Mammary epithelial cell (primary cell): ENCODE measurements at places on chromosomes 11 and 22. TPM values are rescaled to one million over a fixed set of nuclear protein-coding genes. Genes with fewer than 3 reads are reported as not detected.
A peak's percentile ranks its signal among the peaks of the same experiment; 100 is the strongest.

OR2D2 gene
- total RNA-seq, result 1.7 TPM

TRIM29 gene
- 204 and 256 TPM in 2 replicates for total RNA-seq

MEI1 gene
- not detected in 2 replicates for total RNA-seq

- no peak for DNase-seq
Measured at GRCh38 chr11:17764446-17765218, 30.1 kb downstream of the KCNC1 start.

GRCh38 chr11:1033016-1033798, 3.3 kb downstream of the MUC6 start:
- no peak for DNase-seq

DNA sequence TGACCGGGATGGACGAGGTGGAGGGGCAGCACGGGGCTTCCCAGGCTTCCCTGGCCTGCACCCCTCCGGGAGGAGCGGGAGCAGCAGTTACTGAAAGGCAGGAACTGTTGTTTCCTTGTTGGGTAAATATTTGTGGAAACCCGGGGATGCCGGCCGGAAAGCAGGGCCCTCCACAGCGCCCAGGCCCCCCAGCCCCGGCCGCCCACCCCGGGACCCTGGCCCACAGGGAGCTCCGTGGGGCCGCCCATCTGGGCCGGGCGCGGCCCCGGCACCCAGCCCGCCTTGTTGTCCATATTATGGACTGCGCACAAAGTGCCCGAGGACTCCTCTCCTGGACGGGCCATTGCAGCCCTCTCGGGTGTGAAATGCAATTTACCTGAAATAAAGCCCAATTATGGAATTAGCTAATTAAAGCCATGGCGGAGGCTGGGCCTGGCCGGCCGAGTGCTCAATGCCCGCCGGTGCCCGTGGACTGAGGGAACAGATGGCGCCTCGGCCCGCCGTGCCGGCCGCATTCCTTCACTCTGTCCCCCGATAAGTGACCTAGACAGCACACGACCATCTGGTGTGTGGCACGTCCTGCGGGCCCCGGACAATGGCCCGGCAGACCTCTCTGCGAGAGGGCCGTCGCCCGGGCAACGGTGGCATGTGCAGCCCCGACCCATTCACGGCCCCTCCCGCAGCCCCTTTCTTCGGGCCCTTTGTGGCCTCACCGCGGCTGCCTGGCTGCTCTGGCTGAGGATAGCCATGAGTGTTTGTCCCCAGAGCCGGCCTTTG, 35.4 kb downstream of the CDKN1C start:
- no peak for DNase-seq

GRCh38 chr11:95991101-95991500, 67.2 kb upstream of the MTMR2 start:
- peak; percentile 35 for DNase-seq

DNA sequence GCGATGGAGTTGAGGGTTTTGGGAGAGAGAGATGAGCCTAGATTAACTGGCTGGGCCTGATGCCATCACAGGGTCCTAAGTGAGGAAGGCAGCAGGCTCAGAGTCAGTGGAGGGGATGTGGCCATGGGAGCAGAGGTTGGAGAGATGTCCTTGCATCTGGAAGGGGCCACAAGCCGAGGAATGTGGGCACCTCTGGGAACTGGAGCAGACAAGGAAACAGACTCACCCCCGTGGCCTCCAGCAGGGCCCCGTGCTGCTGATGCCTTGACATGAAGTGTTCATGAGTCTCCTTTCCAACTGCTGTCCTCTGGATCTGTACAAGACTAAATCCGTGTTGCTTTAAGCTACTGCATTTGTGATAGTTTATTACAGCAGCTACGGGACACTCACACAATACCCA, 49.2 kb downstream of the SHISAL1 start:
- DNase-seq, result no peak

DNA sequence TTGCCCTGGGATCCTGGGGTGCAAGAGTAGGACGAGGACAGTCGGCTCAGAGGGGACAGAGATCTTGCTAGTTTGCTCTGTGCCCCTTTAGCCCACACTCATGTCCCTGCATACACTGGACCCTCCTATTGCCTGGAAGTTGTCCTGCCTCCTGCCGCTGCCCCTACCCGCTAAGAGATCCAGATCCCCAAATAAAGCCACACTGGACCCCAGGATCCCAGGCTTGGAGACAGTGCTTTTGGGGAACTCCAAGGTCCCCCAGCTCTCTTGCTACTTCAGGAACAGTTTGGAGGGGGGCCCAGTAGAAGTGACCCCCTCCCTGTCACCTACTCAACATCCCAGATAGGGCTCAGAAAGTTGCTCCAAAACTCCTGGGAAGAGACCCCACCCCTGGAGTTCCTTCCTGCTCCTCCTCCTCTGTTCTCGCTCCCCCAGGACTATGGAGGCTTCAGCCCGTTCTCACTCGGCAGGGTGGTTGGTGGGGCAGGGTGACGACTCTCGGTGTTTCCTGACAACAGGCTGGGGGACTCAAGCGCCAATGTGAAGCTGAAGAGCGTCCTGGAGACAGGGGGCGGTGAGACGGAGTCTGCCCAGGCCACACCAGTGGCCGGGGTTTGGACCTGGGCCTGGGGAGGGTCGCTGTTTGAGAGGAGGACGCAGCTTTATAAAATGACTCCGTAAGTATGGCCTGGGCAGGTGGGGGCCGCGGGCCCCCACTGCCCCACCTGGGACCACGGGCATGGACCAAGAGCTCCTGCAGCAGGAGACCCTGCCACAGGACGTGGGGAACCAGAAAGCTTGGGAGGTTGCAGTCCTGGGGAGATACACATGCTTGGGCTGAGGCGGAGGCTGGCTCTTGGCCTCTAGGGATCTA, 19.2 kb upstream of the TUB start:
- DNase-seq, result no peak

DNA sequence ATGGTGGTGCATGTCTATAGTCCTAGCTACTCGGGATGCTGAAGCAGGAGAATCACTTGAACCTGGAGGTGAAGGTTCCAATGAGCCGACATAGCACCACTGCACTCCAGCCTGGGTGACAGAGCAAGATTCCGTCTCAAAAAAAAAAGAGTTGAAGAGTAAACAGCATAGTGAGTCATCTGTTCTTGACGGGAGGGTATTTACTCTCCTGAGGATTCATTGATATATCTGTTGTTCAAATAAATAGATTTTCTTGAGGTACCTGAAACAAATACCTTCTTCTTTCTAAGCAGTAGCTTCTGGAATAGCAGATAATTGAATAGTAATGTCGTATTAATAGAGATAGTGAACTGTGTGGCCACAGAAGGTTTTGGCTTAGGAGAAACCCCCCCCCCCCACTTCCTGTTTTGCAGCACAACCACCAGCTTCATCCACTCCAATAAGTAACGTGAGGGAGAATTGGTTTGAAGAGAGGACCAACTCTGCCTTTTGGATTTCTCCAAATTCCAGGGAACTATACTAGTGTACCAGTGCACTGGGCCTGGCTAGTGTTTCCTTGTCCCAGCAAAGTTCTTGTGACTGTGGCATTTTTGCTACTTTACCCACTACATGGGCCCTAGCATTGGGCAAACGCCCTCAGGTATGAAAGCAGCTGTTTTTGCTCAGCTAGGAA, 90.0 kb downstream of the PRMT3 start:
- DNase-seq, result no peak
